ENCODE measurements at places on chromosomes 3 and 15.

- no peak for DNase-seq
Measured at GRCh38 chr3:109640146-109640652, 302.9 kb upstream of the DPPA4 start.

DNA sequence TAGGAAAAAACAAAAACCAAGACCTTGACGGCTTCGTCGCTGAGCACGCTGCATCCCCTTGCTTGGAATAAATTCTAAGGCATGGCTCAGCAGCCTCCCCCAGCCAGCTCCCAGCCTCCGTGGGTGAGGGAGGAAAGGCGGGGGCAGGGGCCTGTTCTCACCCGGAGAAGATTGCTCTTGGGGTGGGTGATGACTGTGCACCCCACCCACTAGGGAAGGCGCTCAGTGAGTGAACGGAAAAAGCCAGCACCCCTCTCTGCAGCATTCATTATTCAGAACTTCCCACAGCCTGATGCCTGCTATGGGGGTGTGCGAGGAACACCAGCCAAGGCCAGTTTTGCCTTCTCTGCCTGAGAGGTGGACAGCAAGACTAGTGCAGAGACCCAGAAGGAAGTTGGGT, 19.3 kb upstream of the NTRK3 start:
- no peak for DNase-seq

- DNase-seq = no peak
Measured at GRCh38 chr3:193977622-193978021, 158.3 kb upstream of the HES1 start.

- DNase-seq = peak; percentile 43
Measured at GRCh38 chr15:100929641-100930042, 10.5 kb downstream of the LRRK1 start.

DNA sequence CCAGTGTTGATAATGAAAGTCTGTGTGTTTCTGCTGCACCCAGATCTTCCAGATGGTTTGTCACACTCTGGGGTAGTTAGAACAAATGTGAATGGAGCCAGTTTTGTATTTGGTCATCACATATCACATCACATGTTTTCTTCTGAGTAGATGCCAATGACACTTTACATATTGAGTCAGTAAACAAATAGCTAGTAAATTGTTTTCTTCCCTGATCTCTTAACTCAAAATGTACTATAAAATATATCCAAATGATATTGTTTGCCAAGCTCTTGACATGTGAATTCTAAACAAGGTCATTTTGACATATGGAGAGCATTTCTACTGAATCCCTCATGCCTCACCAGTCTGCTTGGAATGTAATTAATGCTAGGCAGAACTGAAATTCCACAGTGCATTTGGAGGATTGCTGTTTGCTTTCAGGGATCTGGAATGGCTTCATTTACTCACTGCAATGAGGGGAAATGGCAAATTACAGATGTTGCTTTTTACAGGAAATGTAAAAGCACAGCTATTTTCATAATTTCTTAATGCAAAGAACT, 45.0 kb downstream of the PDHB start:
- peak; percentile 26 for DNase-seq
